ENCODE measurements at places on chromosomes 7 and 10.

DNA sequence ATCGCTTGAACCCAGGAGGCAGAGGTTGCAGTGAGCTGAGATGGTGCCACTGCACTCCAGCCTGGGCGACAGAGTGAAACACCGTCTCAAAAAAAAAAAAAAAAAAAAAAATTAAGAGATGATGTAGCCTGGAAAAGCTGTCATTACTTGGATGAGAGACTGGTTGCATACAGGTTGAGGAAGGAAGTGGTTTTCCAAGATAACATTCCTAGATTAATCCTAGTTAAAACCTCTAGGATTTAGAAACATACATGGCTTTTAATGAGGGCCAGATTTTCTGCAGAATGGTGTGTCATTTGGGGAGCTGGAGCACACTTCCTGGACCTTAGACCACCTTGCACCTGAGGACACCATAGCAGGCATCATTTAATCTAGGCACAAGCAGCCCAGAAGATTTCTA, 17.8 kb downstream of the VWA2 start:
- no peak overlapping the region for H3K27ac ChIP-seq
- peaks cover 12% of the 10 kb centered on the region for H3K27me3 ChIP-seq
- no peak for DNase-seq
- H3K4me3 ChIP-seq: no peak overlapping the region

DNA sequence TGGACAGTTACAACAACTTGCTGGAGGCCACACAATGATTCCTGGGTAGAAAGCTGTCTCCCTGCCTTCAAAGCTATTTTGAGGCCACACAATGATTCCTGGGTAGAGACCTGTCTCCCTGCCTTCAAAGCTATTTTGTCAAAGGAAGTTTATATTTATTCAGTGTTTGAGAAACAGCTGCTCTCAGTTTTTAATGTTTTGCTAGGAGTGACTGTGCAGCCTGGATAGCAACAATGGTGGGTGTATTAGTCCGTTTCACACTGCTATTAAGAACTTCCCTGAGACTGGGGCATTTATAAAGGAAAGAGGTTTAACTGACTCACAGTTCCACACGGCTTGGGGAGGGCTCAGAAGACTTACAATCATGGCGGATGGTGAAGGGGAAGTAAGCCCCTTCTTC, 3.9 kb upstream of the SGPL1 start:
- DNase-seq: no peak
- peaks cover 6% of the 10 kb centered on the region for H3K36me3 ChIP-seq
- peaks cover 3% of the 10 kb centered on the region for H3K27me3 ChIP-seq
- H3K4me1 ChIP-seq: peaks cover 22% of the 10 kb centered on the region
- no peak overlapping the region for H3K4me3 ChIP-seq

DNA sequence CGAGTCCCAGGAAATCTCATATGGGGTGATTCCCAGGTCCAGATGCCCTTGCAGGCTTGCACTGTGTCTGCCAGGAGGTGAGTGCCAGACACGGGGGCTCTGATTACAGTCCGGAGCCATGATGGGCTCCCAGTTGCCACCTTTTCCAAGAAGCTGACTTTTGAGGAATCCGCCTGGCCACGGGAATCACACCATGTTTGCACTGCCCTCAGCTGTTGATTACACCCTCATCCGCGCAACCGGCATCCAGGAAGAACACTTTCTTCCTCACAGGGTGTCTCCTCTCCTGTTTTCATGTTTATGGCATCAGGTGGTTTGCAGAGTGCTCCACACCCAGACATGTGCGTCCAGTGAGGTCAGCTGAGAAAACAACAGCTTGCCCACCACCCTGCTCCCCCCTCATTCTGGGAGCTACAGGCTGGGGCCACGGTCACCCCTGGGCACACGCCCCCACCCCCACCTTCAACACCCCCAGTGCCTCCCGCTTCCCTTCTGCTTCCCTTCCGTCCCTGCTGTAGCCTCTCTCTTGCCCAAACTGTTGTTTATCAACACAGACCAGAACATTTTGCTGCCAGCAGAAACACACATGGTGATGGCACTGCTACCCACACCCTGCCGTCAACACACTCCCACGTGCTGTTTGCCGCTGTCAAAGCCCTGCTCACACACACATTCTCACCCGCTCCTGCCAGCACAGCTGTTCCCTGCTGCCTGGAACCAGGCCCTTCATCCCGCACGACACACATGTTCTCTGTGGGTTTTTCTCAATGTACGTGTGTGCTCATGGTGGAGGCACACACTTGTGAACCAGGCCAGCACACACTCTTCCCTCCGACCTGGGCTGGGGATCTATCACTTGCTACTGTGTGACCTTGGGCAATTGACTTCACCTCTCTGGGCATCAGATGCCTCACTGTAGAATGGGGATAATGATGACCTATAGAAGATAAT, 35.8 kb downstream of the DDIT4 start:
- no peaks in the 10 kb centered on the region for H3K27me3 ChIP-seq
- H3K36me3 ChIP-seq: no peaks in the 10 kb centered on the region
- peak overlapping the region; percentile 30 for H3K4me3 ChIP-seq
- peak overlapping the region; percentile 91 for H3K27ac ChIP-seq

- no peaks in the 10 kb centered on the region for H3K27me3 ChIP-seq
- H3K27ac ChIP-seq: no peak overlapping the region
- H3K4me3 ChIP-seq: no peak overlapping the region
- DNase-seq: no peak
- no peaks in the 10 kb centered on the region for H3K36me3 ChIP-seq
These were observed 615.2 kb upstream of the FOXK1 start for GRCh38 chr7:4066626-4067475.

DNA sequence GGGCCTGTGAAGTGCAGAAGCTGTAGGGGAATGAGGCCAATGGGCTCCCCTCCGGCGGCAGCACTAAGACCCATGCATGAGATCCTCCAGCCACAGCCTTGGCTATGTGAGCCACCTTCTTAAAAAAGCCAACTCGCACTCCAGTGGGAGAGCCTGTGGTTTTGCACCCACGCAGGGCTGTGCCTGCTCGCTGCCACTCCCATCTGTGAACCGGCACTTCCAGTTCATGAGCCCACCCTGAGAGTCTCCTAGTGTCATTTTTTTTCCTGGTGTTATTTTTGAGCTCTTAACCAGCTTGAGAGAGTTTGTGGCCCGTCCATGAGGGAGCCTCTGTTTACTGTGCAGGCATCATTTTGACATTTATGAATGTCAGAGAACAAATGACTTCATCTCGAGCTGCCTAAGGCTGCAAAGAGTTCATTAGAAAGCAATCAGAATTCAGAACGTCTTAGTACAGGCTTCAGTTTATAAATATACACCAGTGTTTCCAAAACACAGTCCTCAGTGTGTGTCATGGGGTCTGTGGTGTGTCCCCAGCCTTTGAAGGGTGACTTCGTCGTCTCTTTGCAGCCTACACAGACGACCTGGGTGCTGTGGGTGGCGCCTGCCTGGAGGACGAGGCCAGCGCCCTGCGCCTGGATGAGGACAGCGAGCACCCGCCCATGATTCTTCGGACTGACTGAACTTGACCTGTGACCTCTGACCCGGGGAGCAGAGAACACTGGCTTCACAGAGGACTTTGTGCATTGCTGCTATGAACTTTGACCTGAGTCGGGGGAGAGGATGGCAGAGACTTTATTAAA, 40.4 kb downstream of the WIPI2 start:
- H3K4me1 ChIP-seq: peaks cover 45% of the 10 kb centered on the region
- H3K4me3 ChIP-seq: no peak overlapping the region
- no peaks in the 10 kb centered on the region for H3K27me3 ChIP-seq
- H3K27ac ChIP-seq: peak overlapping the region; percentile 33

DNA sequence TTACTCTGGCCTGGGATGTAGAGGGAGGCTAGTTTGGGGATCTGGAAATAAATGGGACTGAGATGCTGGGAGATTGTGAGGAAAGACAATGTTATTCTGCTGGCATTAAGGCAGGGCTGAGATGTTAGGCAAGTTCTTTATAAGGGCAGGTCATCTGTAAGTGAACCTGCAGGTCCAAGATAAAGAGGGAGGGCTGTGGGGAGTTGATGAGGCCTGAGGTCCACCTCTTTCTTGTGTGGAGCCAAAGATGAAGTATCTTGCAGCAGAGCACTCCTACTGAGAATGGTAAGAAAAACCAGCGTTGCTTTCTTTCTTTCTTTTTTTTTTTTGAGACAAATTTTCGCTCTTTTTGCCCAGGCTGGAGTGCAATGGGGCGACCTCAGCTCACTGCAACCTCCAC, 19.1 kb downstream of the CYCS start:
- H3K36me3 ChIP-seq: no peaks in the 10 kb centered on the region
- DNase-seq: no peak

DNA sequence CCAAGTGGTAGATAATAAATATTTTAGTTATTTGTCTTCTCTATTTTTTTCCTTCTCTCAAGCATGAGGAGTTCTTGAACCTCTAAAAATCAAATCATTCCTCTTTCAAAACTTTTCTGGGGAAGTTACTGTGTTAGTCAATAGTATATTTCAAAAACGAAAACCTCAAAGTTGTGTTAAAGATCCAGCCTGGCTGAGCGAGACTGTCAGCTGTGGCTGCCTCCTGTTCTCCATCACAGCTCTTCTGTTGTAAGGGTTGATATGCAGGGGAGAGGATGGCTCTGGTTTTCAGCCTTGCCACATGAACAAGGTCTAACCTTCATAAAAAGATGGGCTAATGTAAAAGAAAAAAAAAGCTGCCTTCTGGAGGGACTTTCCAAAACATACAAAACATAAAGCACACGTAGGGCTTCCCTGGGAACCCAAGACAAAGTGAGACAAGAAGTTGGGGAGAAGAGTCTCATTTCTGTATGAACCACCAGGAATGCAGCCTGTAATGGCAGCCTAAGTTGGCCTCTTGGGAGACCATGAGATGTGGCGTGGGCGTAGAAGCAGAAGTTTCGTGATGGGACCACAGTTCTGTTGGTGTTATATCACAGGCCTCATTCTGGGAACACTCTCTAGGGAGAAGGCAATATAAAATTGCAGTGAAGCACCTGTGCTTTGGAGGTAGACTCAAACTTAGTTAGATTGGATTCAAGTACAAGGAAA, 77.9 kb upstream of the FHIP2A start:
- no peaks in the 10 kb centered on the region for H3K4me1 ChIP-seq
- peaks cover 15% of the 10 kb centered on the region for H3K27me3 ChIP-seq
- no peak overlapping the region for H3K27ac ChIP-seq
- H3K4me3 ChIP-seq: no peak overlapping the region
- no peaks in the 10 kb centered on the region for H3K36me3 ChIP-seq

GRCh38 chr10:12605580-12606405, 256.4 kb downstream of the CAMK1D start:
- H3K4me3 ChIP-seq: peak overlapping the region; percentile 82
- DNase-seq: peak; percentile 78
- no peaks in the 10 kb centered on the region for H3K36me3 ChIP-seq
- peaks cover 19% of the 10 kb centered on the region for H3K4me1 ChIP-seq
- peak overlapping the region; percentile 98 for H3K27ac ChIP-seq

GRCh38 chr7:141960687-141961422, 12.7 kb downstream of the TAS2R38 start:
- no peaks in the 10 kb centered on the region for H3K4me1 ChIP-seq
- H3K27ac ChIP-seq: no peak overlapping the region
- H3K27me3 ChIP-seq: no peaks in the 10 kb centered on the region

GRCh38 chr7:148699024-148699781, 500 bp downstream of the CUL1 start:
- peaks cover 23% of the 10 kb centered on the region for H3K36me3 ChIP-seq
- peak overlapping the region; percentile 90 for H3K27ac ChIP-seq
- H3K4me3 ChIP-seq: peak overlapping the region; percentile 89

DNA sequence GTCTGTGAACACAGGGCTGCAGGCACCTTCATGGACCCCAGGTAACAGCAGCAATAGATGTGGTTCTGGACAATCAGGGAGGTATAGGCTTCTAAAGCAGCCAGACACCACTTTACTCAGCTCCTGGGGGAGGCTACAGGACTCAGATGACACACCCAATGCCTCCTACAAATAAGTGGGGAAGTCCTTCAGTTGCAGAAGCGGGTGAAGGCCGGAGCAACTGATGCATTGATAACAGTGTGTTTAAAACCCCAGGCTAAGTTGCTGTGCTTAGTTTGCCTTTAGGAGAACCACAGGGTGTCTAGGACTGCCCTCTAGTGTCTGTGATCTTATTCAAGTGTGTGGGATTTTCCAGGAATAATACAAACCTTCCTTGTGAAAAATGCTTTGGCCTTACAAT, 5.9 kb upstream of the ITGA8 start:
- H3K36me3 ChIP-seq: no peaks in the 10 kb centered on the region
- no peak overlapping the region for H3K27ac ChIP-seq
- peaks cover 26% of the 10 kb centered on the region for H3K27me3 ChIP-seq
- H3K4me3 ChIP-seq: no peak overlapping the region
- no peaks in the 10 kb centered on the region for H3K4me1 ChIP-seq

DNA sequence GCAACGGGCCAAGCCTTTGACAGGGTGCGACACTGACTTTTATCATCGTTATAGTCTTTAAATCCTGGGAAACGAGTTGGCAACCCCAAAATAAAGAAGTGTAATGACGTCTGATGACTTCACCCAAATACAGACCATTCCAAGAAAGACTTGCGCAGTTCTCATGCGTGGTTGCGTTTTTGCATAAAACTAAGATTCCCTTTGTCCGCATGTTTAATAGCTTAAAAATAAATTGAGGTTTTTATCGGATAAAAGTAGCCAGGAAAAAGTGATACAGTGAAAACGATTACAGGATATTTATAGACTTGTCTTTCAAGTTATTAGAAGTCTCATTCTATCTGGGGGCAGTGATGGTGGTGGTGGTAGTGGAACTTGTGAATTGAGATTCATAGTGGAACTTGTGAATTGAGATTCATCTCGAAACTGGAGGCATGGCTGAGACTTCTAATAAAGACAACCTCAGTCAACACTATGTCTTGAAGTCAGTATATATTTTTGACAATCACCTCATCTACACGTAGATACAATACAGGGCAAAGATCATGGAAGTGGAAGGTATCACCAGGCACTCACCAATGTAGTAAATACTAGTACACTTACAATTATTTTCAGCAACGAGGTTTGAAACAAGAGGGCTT, 1.2 kb upstream of the NAMPT start:
- H3K27ac ChIP-seq: peak overlapping the region; percentile 100
- no peak for DNase-seq
- H3K27me3 ChIP-seq: no peaks in the 10 kb centered on the region
- H3K4me1 ChIP-seq: peaks cover 47% of the 10 kb centered on the region
- peaks cover 41% of the 10 kb centered on the region for H3K36me3 ChIP-seq

DNA sequence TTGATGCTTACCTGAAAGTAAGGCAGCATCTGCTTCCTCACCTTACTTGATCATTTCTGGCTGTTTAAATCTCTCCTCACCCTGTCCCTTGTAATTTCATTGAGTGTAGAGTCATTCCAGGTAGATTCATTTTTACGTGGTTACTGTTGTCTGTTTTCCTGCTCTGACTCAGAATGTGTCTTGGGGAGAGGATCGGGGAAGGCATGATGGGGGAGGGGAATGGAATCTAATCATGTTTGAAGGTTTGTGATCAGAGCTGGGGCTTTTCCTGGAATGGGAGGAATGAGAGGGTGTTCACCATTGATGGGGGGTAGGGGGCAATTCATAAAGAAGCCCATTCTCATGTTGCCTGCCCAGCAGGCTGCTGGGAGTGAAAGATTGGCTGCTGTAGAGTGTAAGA, 18.7 kb downstream of the SEC24C start:
- no peaks in the 10 kb centered on the region for H3K27me3 ChIP-seq
- H3K4me3 ChIP-seq: peak overlapping the region; percentile 1
- DNase-seq: no peak
- H3K36me3 ChIP-seq: peaks cover 97% of the 10 kb centered on the region
- peaks cover 56% of the 10 kb centered on the region for H3K4me1 ChIP-seq
- H3K27ac ChIP-seq: peak overlapping the region; percentile 86
